ENCODE measurements at places on chromosomes 1 and 21.

DNA sequence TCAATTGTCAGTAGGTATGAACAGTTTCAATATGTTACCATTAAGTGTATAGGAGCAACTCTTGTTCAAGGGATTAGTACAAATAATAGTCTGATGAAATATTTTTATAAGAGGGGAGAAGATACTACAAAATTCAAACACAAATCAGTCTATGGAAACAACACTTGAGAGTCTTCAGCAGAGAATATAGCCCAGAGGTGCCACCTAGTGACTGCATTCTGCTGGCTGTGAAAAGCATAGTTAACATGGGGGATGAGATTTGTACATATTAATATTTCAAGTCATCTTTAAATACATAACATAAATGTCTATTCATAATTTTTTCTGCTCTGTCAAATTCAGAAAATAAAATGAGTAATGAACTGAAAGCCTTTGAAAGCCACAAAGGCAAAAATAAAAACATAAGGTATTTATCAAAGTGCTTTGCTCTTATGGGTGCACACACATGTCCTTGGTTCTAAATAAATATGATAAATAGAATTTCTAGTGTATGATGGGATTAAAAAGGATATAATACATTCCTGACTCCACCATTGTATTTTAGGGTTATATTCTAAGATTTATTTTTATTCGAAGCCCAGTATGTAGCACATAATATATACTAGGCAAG, 440.9 kb upstream of the ZRANB2 start:
- DNase-seq, result peak; percentile 70
- H3K4me3 ChIP-seq, result no peak overlapping the region
- H3K27me3 ChIP-seq, result peaks cover 40% of the 10 kb centered on the region

- peaks cover 11% of the 10 kb centered on the region for H3K4me1 ChIP-seq
- H3K27ac ChIP-seq, result no peak overlapping the region
- no peak overlapping the region for H3K4me3 ChIP-seq
- no peaks in the 10 kb centered on the region for H3K27me3 ChIP-seq
- no peak for DNase-seq
- H3K36me3 ChIP-seq, result peaks cover 68% of the 10 kb centered on the region
Measured at GRCh38 chr1:168083456-168084325, 53.0 kb downstream of the GPR161 start.

- H3K27me3 ChIP-seq, result no peaks in the 10 kb centered on the region
- H3K4me1 ChIP-seq, result no peaks in the 10 kb centered on the region
- no peak overlapping the region for H3K4me3 ChIP-seq
- H3K27ac ChIP-seq, result no peak overlapping the region
- DNase-seq, result no peak
Measured at GRCh38 chr1:230340526-230341161, 85.5 kb downstream of the PGBD5 start.

- peaks cover 2% of the 10 kb centered on the region for H3K4me1 ChIP-seq
- no peaks in the 10 kb centered on the region for H3K36me3 ChIP-seq
- no peak for DNase-seq
Measured at GRCh38 chr21:25649146-25649545, 10.1 kb downstream of the JAM2 start.

- DNase-seq, result no peak
- H3K4me1 ChIP-seq, result no peaks in the 10 kb centered on the region
- no peak overlapping the region for H3K27ac ChIP-seq
- H3K36me3 ChIP-seq, result no peaks in the 10 kb centered on the region
Measured at GRCh38 chr1:169043823-169044222, 62.7 kb upstream of the ATP1B1 start.

- no peaks in the 10 kb centered on the region for H3K27me3 ChIP-seq
- H3K4me3 ChIP-seq, result no peak overlapping the region
- no peaks in the 10 kb centered on the region for H3K4me1 ChIP-seq
- H3K27ac ChIP-seq, result no peak overlapping the region
- H3K36me3 ChIP-seq, result no peaks in the 10 kb centered on the region
Measured at GRCh38 chr21:18443701-18444100, 40.1 kb upstream of the TMPRSS15 start.

GRCh38 chr1:14167884-14168283, 430.6 kb upstream of the KAZN start:
- H3K4me1 ChIP-seq, result no peaks in the 10 kb centered on the region
- H3K4me3 ChIP-seq, result no peak overlapping the region
- peaks cover 5% of the 10 kb centered on the region for H3K27me3 ChIP-seq
- H3K36me3 ChIP-seq, result no peaks in the 10 kb centered on the region

Measured in endodermal cell (in vitro differentiated cells).